ENCODE measurements at places on chromosomes 7 and 10.

DNA sequence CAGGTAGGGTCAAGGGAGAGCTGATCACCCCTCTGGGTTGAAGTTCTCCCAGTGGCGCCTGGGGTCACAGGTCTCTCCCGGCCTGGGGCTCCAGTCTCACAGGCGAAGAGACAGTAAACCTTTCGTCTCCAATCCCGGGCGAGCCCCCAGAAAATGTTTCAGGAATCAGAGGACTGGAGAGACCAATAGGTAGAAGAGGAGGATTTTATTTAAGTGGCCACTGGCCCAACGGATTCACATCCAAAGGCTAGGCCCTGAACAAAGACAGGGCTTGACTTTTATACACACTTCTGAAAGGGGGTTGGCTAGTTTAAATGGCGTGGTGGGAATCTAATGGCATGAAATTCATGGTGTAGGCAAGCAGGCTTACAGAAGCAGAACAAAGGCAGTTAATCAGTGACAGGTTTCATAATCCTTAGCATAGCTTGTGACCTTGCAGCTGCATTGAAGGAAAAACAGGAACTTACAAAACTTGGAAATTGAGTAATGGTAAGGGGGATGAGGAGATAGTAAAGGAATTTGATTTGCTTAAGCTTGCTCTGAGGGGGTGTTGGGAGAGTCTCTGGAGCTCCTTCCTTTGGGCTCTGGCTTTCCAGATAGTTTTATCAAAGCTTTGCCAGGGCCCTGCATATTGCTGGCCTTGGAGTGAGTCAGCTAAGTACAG is 105.5 kb downstream of the TRIM24 start:
- no peak for DNase-seq

DNA sequence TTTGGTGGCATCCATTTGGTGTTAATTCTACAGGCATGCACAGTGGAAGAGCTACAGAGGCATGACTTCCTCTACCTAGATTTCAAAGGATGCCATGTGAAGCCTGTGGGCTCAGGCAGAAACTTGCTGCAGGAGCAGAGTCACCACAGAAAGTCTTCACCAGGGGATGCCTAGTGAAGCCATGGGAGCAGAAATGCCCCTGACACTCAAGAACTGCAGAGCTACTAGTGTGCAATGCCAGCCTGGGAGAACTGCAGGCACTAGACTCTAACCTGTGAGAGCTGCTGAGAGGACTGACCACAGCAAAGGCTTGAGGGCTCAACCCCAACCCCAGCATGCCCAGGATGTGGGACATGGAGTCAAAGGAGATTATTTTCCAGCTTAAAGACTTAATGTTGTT is 3.9 kb downstream of the OR9A2 start:
- DNase-seq: no peak

GRCh38 chr10:48527756-48528155 is 77.1 kb downstream of the ARHGAP22 start:
- DNase-seq: no peak

DNA sequence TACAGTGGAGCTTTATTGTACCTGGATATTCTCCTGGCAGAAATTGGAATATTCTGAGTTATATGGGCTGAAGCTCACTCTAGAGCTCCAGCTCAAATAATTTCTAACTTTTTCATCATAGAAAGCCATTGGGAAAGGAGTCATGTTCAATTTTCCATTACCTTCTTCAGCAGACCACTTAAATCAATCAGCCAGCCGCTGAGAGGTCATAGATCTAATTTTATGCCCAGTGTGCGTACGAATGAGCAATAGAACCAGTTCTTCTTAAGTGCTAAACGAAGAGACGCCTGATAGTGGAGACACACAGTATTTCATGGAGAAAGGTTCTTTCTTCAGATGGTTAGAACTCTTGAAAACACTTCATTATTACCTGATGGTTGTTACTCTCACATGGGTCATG is 35.0 kb upstream of the DNAJB12 start:
- no peak for DNase-seq

Data from CD4-positive, alpha-beta T cell treated with Interleukin-12 subunit alpha and Interleukin-12 subunit beta, for 1 hour (primary cell).